ENCODE measurements at places on chromosomes 6 and 20.

DNA sequence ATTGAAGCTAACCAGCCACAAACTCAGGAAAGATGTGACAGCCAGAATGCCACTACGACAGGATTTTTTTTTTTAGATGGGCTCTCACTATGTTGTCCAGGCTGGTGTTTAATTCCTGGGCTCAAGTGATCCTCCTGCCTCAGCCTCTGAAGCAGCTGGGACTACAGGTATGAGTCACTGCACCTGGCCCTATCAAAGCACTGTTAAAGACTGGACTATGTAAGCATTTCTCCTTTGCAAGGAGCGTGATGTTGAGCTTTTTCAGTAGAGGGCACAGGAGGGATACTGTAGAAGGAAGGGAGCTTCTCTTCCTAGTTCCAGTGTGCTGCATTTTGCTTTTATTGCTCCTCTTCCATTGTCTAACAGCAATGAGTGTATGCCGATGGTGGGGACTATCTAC lies 35.8 kb downstream of the ZBTB9 start:
- no peak for DNase-seq

DNA sequence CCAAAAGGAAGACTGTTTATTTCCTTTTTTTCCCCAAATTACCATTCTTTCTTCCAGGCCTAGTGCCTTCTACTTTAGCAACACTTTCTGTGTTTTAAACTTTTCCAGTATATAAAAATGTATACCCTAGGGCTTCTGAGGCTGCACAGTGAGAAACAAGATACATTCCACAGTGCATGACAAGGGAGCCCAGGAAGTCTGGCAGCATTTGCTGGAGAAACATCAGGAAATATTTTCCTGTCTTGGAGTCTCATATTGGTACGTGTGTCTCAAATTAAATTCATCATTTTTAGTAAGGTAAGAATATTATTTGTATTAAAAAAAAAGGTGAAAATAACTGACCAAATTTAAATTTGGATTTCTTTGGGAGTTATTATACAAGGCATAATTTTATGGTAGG lies 662.6 kb downstream of the RFPL4B start:
- DNase-seq, result peak; percentile 90

GRCh38 chr6:140921366-140922226 lies 1211.1 kb upstream of the GJE1 start:
- DNase-seq, result peak; percentile 88

- peak; percentile 78 for DNase-seq
Measured at GRCh38 chr6:7671581-7671980, 54.3 kb upstream of the BMP6 start.

- DNase-seq, result no peak
Measured at GRCh38 chr6:66555082-66555481, 848.1 kb upstream of the EYS start.

DNA sequence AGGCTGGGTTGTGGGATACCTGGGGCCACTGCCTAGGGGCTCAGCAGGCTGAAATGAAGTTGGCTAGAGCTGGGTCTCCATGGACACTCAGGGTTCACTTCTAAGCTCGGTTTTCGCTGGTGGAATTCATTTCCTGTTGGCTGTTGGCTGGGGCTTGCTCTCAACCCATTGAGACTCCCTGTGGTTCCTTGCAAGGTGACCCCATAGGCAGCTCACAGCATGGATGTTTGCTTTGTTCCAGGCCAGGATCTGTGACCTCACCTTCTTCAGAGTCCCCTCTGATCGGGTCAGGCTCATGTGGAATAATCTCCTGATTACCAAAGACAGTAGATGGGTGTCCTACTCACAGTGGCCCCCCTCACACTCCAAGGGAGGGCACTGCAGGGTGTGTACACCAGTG lies 229.3 kb downstream of the QKI start:
- no peak for DNase-seq

GRCh38 chr6:113434641-113435040 lies 422.5 kb upstream of the MARCKS start:
- no peak for DNase-seq

- DNase-seq, result peak; percentile 58
Measured at GRCh38 chr6:13689511-13690256, 22.0 kb downstream of the RANBP9 start.

DNA sequence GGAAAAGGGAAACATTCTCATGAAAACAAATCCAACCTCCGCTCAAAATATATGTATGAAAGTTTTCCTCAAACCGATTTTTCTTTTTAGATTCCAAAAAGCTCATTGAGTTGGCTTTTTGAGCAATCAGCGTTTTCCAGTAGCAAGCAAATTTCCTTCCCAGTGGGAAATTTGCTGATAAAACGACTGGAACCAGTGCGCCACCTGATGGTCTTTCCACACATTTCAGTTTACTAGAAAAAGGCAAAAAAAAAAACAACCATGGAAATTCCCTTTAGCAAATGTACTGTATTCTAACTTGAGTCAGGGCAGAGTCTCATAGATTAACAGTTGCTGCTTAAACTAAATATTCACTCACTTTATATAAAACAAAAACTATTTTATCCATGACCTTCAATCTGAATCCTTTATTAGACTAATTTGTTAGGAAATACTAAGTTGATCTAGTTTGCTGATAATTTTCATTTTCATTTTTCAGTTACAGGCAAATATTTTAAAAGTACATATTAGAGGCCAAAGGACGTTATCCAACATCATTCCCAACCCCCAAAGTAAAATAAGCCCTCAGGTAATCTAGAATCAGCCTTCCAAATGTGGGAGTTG lies 271.5 kb downstream of the FOXA2 start:
- DNase-seq, result peak; percentile 26

GRCh38 chr6:68126089-68126749 lies 508.9 kb upstream of the ADGRB3 start:
- no peak for DNase-seq

DNA sequence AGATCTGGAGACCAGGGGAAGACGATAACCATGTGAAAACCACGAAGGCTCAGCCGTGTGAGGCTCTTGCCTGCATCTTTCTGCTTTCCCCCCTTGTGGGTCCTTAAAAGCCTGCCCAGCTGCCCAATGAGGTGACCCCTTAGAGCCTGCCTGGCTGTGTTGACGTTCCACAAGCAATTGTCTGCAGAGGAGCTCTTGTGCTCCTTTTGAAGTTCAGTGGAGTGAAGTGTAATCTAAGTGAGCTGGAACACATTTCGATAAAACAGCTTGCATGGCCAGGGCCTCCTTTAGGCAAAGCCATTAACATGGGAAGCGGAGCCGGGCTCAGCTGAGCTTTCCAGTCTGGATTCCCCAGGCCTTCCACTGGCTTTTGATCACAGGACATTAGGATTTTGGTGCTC lies 27.3 kb upstream of the TCP11 start:
- DNase-seq, result no peak

GRCh38 chr6:32945953-32946352 lies 5.1 kb upstream of the HLA-DMB start:
- no peak for DNase-seq

DNA sequence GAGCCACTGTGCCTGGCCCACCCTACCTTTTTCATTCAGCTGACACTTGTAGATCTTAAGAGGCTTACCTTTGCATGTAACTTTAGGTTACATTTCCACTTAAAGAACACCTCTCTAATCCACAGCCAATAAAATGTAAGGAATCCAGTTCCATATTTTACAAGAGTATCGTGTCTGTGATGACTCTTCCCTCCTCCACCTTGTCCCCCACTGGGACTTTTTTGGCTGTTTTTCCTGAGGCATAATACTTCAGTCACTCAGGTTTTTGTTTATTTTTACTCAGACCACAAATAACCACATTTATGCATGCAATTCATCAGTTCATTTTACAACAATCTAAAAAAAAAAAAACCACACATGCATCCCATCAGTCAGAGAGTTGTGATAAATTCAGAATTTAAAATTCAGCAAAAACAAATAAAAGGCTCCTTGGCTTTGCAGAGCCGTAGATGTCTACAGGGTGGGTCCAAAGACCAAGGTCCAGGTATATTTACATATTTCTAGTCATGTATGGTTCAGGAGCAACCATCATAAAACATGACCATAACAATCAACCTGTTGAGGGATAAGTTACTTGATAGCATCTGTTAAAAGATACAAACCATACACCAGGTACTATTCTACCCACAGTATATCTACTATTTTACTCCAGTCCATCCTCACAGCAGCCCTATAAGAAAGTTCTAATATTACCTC lies 9.9 kb downstream of the ATXN1 start:
- peak; percentile 86 for DNase-seq

- DNase-seq, result no peak
Measured at GRCh38 chr6:162644153-162644552, 83.4 kb downstream of the PRKN start.

DNA sequence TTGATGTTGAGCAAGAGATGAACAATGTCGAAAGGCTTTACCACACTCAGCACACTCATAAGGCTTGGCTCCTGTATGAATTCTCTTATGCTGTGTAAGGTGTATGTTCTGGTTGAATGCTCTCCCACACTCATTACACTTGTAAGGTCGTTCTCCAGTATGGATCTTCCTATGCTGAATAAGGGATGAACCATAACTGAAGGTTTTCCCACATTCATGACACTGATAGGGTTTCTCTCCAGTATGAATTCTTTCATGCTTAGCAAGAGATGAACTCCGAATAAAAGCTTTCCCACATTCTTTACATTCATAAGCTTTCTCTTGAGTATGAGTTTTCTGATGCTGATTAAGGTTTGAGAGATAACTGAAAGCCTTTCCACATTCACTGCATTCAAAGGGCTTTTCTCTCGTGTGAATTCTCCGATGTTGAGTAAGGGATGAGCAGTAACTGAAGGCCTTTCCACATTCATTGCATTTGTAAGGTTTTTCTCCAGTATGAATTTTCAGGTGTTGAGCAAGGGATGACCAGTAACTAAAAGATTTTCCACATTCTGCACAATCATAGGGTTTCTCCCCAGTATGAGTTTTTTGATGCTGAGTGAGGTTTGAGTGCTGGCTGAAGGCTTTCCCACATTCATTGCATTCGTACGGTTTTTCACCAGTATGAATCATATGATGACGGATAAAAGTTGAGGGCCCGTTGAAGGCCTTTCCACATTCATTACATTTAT lies 21.1 kb downstream of the ZNF184 start:
- DNase-seq, result no peak

DNA sequence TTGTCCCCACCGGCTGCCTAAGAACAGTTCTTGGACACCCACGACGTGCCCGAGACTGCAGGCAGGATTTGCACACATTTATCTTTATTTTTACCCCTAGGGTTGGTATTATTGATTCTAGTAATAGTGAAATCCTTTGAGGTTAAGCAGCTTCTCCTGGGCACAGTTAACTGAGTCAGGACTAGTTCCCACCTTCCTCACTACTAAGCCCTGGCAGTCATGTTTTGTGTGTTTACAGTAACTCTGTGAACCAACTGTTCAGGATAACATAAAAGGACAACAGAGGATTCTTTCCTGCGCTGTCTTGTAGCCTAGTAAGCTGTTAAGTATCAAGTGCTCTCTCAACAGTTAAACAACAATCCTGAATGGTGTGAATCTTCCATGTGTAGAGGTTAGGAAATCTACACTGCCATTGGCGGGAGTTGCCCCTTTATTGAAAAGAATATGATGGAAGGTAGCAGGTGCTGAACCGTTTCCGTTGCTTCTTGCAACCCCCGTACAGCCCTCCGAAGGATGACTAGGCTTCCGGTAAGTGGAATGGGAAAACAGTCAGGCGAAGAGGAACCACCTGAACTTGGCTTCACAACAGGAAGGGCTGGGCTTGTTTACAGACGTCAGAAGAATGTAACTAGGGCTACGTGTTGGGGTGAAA lies 979 bp upstream of the SOD2 start:
- DNase-seq, result no peak

- no peak for DNase-seq
Measured at GRCh38 chr6:154380741-154381140, 24.1 kb upstream of the IPCEF1 start.

All from fibroblast of skin of scalp (primary cell).